Effector memory CD4-positive, alpha-beta T cell (primary cell): ENCODE measurements at places on chromosomes 6 and 20.

DNA sequence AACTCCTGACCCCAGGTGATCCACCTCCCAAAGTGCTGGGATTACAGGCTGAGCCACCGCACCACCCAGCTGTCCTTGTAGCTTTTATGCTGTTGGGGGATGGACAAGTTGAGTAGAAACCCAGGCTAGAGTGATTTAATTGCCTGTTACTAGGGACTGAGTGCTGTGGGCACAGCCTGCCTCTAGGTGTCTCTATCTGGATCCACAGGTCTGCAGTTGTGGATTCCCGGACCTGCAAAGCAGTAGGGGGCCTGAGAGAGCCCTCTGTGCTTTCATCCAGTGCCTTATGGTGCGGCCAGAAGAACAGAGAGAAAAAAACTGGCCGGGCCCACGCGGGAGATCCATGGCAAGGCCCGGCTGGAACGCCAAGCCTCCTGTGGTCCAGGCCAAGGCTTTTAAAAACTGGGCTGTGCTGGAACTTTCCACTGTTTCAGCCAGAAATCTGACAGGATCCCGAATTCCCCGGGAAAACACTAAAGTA is 5.2 kb downstream of the SIRPA start:
- peaks cover 18% of the 10 kb centered on the region for H3K27me3 ChIP-seq
- no peak for DNase-seq
- H3K4me3 ChIP-seq: no peak overlapping the region
- H3K4me1 ChIP-seq: no peaks in the 10 kb centered on the region
- no peak overlapping the region for H3K27ac ChIP-seq
- H3K36me3 ChIP-seq: no peaks in the 10 kb centered on the region

- no peak for DNase-seq
- H3K4me3 ChIP-seq: no peak overlapping the region
- H3K27me3 ChIP-seq: no peaks in the 10 kb centered on the region
These were observed 9.4 kb downstream of the MDGA1 start for GRCh38 chr6:37688078-37688850.

- H3K27ac ChIP-seq: no peak overlapping the region
- no peak overlapping the region for H3K4me3 ChIP-seq
- H3K36me3 ChIP-seq: no peaks in the 10 kb centered on the region
- no peaks in the 10 kb centered on the region for H3K4me1 ChIP-seq
- DNase-seq: no peak
These were observed 15.4 kb downstream of the COQ3 start for GRCh38 chr6:99378636-99379035.

DNA sequence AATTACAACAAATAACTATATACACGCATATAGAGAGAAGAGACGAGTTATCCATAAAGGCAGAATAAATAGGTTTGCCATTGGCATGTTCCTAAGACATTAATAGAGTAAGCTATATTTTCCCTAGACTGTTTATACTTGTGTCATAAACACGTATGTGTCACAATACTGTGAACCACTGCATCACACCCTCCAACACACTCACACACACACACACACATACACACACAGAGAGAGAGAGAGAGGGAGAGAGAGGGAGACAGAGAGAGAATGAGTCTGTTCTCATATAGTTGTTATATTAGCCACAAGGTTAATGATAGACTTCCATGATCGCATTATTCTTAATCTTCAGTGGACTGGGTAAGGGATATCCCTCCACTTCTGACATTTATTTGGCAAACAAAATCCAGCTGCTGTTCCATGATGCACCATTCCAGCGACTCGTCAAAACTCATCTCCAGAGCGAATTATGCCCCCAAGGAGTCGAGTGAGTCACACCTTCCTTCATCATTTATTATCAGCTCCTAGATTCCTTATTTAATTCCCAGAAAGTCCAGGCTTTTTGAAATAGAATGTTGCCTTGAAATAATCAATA is 82.8 kb upstream of the HIVEP1 start:
- no peaks in the 10 kb centered on the region for H3K27me3 ChIP-seq
- no peaks in the 10 kb centered on the region for H3K36me3 ChIP-seq
- no peak overlapping the region for H3K4me3 ChIP-seq
- no peak overlapping the region for H3K27ac ChIP-seq

DNA sequence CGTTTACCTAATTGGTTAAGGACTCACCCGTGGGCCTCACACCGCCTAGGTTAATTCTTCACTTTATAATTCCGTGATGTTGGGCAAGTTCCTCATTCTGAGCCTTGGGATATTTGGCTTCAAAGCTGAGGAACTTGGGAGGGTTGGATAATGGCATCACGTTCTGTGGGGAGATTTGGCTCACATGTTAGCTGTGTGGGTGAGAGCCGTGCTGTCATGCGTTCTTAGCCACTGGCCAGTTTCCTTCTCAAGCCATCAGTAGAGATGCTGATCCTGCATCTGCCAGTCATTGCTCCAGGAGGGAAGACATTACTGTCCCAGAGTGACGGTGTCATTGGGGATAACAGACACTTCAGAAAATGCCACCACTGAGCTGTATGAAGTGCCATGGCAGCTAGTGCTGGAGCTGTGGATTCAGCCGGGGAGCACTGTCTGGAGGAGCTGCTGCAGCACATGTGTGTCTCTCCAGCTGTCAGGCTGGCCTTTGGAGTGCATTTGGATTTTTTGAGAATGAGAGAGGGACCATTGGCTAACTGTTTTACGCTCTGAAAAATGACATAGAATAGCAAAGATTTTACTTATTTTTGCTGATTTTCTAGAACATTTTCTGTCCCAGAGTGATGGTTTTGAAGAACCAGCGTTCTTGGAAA is 16.5 kb downstream of the IGF2R start:
- H3K36me3 ChIP-seq: no peaks in the 10 kb centered on the region
- no peak for DNase-seq
- no peaks in the 10 kb centered on the region for H3K27me3 ChIP-seq
- no peak overlapping the region for H3K27ac ChIP-seq

GRCh38 chr20:16392346-16392745 is 180.9 kb downstream of the KIF16B start:
- H3K4me3 ChIP-seq: no peak overlapping the region
- no peaks in the 10 kb centered on the region for H3K36me3 ChIP-seq
- H3K4me1 ChIP-seq: no peaks in the 10 kb centered on the region
- H3K27me3 ChIP-seq: no peaks in the 10 kb centered on the region

DNA sequence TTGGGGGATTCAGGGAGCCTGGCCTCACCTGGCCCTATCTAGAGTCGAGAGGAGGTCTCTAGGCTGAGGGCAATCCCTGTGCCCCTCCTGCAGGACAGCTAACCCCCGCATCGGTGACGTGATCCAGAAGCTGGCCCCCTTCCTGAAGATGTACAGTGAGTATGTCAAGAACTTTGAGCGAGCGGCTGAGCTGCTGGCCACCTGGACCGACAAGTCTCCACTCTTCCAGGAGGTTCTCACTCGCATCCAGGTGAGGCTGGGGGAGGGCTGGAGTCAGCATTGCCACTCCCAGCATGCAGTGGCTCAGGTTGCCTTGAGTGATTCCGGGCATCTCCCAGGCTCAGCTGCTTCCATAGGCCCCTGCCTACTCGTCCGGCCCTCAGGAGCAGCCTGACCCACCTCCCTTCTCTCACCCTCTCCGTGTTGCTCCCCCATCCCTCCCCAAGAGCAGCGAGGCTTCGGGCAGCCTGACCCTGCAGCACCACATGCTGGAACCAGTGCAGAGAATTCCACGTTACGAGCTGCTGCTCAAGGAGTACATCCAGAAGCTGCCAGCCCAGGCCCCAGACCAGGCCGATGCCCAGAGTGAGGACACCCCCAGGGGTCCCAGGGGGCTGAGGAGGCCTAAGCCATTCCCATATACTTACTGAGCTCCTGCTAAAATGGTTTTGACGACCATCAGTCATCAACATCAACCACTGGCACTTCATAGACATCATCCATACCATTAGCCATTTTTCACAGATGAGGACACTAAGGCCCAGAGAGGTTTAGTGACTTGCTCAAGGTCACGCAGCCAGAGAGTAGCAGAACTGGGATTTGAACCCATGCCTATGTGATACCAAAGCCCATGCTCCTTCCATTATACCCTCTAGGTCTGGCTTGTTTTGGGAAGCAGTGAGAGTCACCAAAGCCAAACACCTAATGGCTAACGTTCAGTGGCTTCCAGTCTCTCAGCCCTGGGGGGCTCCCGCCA is 8.3 kb downstream of the FGD2 start:
- H3K36me3 ChIP-seq: no peaks in the 10 kb centered on the region
- peaks cover 12% of the 10 kb centered on the region for H3K4me1 ChIP-seq
- H3K4me3 ChIP-seq: no peak overlapping the region
- no peak for DNase-seq
- H3K27me3 ChIP-seq: no peaks in the 10 kb centered on the region
